Esophagus squamous epithelium (tissue), 5 donors: ENCODE measurements at places on chromosomes 1 and 21.

- no peak for DNase-seq
These were observed 327.3 kb downstream of the SIPA1L2 start for GRCh38 chr1:232302376-232303221.

DNA sequence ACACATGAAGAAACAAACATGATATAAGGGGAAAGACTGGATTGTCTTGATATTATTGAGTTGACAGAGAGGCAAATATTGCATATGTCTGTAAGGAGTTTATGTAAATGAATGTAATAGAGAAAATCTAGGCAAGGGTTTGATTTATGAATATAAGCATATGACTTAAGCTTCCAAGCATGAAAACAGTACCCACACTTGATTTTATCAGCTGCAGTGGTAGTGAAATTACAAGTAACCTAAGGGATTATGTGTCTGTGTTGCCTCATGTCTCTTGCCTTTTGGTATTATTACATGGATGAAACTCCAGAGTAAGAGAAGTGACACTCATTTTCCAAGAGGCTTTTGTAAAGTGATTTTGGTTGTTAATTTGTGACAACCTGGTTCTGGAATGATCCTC is 1678.9 kb downstream of the KCNT2 start:
- no peak for DNase-seq

DNA sequence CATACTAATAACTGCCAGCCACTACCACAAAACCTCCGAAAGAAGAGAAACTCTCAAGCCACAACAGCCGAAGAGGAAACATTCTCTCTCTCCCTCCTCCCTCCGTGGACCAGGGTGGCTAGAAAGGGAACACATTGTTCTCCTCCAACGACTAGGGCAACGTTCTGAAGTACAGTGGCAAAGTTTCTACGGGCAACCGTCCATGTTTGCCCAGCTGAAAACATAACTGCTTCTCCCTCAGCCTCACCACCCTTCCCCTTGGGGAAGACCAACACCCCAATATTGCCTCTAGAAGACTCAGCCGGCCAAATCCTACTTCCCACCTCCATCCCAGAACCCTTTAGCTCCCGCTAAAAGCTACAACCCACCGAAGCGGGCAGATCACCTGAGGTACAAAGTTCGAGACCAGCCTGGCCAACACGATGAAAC is 2.0 kb downstream of the GLUL start:
- DNase-seq, result no peak

- DNase-seq, result no peak
These were observed 17.0 kb downstream of the KLHDC8A start for GRCh38 chr1:205339717-205340116.

DNA sequence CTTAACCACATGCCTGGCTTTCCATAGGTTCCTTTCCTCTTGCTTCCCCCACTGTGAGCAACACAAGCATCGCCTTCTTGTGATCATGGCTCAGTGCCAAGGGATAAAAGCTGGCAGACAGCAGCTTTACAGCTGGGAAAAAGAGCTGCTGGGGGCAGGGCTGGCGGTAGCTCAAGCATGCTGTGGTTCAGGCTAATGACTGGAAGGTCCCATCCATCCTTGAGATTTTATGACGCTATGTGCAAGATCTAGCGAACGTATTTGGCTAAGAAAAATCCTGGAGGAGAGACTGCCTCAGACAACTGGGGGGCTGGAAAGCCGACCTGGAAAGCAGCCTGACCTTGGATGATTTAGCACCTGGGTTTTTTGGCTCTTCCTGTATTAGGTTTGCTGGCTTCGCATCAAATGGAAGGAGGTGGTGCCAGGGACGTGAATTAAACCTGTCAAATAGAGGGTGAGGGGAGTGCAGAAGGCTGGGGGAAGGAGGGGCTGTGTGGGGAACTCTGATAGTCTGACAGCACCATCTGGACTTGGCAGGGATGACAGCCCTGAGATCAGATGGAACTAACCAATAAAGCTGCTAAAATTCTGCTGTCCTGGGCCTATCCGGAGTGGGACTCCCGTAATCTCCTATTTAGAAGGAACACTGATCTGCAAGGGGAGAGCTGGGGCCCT is 34.8 kb downstream of the ZMYND12 start:
- no peak for DNase-seq

GRCh38 chr1:15531003-15531402 is 4.4 kb downstream of the DNAJC16 start:
- DNase-seq, result no peak

- DNase-seq, result no peak
These were observed 18.8 kb downstream of the KIF26B start for GRCh38 chr1:245173446-245174211.

GRCh38 chr1:46991083-46991923 is 32.2 kb upstream of the CYP4X1 start:
- DNase-seq, result no peak

- no peak for DNase-seq
These were observed 19.5 kb downstream of the SPATA17 start for GRCh38 chr1:217650674-217651073.

GRCh38 chr1:18923756-18924211 is 21.4 kb upstream of the ALDH4A1 start:
- DNase-seq, result no peak

DNA sequence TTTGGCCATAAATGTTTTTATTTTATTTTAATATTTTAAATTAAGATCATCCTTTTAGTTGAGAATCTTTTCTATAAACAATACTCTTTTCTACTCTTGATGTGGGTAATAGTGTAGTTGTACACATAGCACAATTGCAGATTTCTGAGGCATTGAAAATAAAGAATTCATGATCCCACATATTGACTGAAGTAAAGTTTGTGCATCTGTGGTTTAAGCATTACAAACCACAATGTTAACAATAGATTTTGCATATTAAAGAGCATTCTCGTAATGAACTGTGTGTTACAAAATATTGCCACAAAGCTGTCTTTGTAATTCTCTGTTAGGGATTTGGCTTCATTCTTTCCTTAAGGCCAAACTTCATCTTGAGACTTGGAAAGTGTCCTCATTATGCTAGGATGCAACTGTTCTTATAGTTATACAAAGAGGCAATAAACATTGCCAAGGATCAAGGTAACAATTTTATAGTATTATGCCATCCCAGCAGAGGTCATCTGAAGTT is 256.8 kb downstream of the OLFM3 start:
- no peak for DNase-seq

DNA sequence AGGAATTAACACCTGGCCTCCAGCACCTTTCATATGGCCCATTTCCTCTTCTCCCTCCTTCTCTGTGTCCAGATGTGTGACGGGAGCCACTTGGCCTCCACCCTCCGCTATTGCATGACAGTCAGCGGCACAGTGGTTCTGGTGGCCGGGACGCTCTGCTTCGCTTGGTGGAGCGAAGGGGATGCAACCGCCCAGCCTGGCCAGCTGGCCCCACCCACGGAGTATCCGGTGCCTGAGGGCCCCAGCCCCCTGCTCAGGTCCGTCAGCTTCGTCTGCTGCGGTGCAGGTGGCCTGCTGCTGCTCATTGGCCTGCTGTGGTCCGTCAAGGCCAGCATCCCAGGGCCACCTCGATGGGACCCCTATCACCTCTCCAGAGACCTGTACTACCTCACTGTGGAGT is 5.6 kb downstream of the TMEM61 start:
- DNase-seq, result no peak

GRCh38 chr1:7481194-7481593 is 289.9 kb upstream of the VAMP3 start:
- no peak for DNase-seq

GRCh38 chr1:7456722-7457082 is 314.4 kb upstream of the VAMP3 start:
- DNase-seq, result no peak

GRCh38 chr21:44872323-44872648 is 1.2 kb downstream of the PTTG1IP start:
- DNase-seq, result no peak

DNA sequence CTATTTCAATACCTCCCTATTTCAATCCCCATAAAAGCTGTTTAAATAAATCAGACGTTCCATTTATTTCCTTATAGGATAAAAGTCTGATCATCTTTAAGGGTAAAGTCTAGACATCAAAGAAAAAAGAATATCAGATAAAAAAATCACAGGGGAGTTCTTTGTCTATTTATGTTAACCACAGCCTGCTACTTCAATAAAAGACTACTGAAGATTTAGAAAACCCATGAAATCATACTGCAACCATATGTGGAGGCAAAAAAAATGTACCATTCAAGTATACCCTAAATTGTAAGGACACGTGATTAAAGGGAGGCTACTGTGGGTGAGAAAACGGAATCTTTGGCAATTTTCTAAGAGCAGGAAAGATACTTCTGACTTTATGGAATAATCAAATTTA is 108.2 kb upstream of the TNFSF4 start:
- DNase-seq, result no peak

DNA sequence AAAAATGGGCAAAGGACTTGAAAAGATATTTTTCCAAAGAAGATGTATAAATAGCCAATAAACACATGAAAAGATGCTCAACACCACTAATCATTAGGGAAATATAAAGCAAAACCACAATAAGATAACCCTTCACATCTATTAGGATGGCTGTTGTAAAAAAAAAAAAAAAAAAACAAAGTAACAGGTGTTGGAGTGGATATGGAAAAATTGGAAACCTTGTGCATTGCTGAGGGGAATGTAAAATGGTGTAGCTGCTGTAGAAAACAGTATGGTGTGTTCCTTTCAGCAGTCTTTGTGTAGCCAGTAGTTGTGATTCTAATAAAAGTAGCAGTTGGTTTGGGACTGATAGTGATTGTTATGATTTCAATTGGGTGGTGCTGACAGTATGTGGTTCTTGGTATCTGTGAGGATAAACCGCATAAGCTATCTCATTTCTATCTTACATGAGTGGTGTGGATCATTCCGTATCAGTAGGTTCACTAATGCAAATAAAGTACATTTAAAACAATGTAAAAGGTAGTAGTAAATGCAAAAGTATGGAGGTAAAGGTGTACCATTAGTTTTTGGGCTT is 19.9 kb downstream of the MAN1A2 start:
- DNase-seq, result no peak

- DNase-seq, result no peak
These were observed 22.4 kb upstream of the NPPB start for GRCh38 chr1:11880911-11881748.

- DNase-seq, result no peak
These were observed 12.4 kb upstream of the C2CD2 start for GRCh38 chr21:41966041-41966833.

- no peak for DNase-seq
These were observed 1.1 kb downstream of the LUZP1 start for GRCh38 chr1:23167353-23168078.

DNA sequence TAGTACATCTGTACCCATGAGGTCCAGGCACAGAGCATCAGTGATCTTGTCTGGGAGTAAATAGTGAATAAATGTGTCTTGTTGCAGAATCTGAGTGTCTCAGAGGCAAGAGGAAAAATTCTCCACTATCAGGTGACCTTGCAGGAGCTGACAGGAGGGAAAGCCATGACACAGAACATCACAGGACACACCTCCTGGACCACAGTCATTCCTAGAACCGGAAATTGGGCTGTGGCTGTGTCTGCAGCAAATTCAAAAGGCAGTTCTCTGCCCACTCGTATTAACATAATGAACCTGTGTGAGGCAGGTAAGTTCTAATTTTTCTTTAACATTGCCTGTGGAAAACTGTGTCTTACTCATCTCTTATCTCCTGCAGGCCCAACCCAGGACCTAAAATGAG is 43.1 kb downstream of the IL12RB2 start:
- DNase-seq, result no peak

GRCh38 chr1:51946300-51946699 is 44.2 kb downstream of the RAB3B start:
- DNase-seq, result no peak
